Dermis microvascular lymphatic vessel endothelial cell (primary cell): ENCODE measurements at places on chromosomes 6 and 20.
A peak's percentile ranks its signal among the peaks of the same experiment; 100 is the strongest.

DNA sequence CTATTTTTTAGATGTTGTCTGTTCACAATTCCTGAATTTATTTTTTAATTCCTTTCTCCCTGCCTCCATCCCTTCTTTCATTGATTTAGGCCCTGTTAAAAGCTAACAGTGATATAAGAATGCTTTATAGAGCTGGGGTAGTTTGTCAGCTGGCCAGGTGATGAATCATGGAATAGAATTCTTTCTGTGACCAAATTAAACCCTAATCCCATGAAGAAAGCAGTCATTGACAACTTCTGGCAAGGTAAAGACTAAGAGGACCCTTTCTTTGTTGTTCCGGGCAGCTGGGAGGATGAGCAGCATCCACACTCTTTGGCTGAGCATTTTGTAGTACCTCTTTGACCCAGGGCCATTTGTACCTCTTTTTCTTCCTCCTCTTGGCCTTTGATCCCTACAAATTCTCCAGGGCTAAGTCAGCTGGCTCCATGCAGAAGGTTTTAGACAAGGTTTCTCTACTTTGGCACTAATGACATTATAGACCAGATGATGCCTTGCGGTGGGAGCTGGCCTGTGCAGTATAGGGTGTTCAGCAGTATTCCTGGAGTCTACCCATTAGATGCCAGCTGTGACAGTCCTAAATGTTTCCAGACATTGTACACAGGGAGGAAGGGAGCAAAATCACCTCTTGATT is 102.9 kb downstream of the SLX4IP start:
- DNase-seq, result no peak

GRCh38 chr6:113122060-113122459 is 735.1 kb upstream of the MARCKS start:
- DNase-seq, result peak; percentile 67

DNA sequence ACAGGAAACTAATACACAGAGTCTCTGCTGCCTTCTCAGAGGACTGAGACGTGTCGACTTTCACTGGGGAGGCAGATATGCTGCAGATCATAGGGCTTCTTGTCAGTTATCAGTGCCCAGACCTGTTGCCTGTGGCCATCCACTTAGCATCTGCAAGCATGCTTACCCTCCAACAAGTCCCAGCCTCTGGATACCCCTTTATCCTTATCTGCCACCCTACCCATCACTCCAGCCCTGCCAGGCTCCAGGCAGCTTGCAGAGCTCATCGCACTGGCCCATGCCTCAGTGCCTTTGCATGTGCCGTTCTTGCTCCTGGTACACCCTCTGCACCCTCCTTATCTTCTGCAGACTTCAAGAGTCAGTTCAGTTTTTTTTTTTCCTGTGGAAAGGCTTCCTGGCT is 119.2 kb downstream of the TOX2 start:
- DNase-seq, result no peak

DNA sequence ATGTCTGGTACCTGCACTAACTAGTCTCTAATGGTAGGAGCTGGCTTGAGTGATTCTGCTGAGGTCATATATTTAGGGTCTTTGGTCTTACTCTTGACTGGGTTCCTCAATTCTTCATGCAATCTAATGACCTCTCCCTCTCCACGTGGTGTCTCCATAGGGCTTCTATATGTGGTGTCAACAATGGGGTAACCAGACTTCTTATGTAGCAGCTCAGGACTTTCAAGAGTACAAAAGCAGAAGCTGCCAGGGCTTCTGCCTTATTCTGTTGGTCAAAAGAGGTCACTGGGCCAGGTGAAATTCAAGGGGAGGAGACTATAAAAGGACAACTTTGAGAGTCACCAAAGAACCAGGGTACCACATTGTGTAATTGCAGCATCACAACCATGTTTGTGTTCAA is 54.3 kb downstream of the NUS1 start:
- no peak for DNase-seq

- no peak for DNase-seq
These were observed 30.5 kb upstream of the MDFI start for GRCh38 chr6:41607736-41608135.

DNA sequence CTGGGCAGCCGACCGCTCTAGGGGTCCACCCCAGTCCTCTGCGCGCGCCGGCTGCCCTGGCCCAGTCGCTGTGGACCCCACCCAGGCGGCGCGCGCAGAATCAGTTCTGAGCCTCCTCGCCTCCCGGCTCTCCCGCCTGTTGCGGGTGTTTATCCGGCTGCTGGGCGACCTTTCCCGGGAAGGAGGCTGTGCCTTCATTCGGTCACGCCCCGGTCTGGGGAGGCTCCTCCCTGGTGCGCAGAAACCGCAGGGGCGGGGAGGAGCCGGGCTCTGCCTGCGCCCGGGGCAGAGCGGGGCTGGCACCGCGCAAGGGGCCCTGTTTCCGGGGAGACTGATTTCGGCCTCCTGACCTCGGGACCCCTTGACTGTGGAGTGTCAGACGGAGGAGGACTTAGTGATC is 80.8 kb upstream of the EYS start:
- no peak for DNase-seq

- no peak for DNase-seq
These were observed 13.3 kb downstream of the GMPR start for GRCh38 chr6:16251706-16252105.

GRCh38 chr20:48825566-48825920 is 2.3 kb downstream of the PREX1 start:
- DNase-seq, result no peak

DNA sequence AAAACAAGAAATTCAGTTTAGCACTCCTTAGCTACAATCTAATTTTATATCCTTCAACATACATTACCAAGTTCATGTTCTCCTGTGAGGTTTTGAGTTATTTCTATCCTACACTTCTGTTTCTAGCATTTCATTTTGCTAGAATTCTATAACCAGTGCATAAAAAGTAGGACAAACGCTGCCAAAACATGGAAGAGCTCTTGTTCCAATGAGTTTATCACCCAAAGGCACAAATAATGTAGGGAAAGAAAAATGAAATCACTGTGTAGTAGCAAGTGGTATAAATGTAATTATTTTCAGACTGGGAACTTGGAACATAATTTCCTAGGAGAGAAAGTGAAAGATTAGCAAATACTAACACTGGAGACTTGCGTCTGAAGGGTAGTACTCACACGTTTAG is 413.3 kb upstream of the NRSN1 start:
- no peak for DNase-seq

DNA sequence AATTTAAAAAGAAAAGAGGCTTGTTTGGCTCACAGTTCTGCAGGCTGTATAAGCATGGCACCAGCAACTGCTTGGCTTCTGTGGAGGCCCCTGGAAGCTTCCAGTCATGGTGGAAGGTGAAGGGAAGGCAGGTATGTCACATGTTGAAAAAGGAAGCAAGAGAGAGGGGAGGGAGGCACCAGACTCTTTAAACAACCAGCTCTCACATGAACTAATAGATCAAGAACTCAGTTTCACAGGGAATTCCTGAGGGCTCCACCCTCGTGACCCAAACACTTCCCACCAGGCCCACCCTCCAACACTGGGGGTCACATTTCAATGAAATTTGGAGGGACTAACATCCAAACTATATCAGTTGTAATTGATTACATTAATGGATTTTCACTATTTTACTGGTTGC is 127.9 kb upstream of the MLIP start:
- DNase-seq, result no peak

DNA sequence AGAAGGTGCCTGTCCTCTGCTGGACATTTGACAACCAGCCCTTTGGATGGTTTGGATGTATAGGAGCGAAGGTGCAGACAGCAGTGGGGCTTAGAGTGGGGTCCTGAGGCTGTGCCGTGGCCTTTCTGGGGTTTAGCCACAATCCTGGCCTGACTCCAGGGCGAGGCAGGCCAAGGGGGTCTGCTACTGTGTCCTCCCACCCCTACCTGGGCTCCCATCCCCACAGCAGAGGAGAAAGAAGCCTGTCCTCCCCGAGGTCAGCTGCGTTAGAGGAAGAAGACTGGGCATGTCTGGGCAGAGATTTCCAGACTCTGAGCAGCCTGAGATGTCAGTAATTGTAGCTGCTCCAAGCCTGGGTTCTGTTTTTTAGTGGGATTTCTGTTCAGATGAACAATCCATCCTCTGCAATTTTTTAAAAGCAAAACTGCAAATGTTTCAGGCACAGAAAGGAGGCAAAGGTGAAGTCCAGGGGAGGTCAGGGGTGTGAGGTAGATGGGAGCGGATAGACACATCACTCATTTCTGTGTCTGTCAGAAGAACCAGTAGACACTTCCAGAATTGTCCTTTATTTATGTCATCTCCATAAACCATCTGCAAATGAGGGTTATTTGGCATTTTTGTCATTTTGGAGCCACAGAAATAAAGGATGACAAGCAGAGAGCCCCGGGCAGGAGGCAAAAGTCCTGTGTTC is 1.3 kb upstream of the CDKN1A start:
- DNase-seq, result no peak

DNA sequence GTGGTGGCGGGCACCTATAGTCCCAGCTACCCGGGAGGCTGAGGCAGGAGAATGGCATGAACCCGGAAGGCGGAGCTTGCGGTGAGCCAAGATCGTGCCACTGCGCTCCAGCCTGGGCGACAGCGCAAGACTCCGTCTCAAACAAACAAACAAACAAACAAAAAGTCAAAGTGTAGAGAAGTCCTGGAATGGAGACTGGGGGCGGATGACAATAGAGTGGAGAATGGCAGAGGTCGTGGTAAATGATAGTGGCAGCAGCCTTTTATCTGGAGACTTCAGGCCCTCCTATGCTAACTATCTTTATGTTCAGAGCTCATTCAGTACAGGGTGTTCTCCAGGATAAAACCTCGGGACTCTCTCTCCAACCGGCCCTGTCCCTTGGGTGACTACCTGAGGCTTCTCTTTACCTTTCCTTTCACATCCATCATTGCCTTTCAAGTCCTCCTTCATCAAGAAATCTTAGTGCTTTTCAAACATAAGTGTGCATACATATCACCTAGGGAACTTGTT is 1.4 kb upstream of the FKBPL start:
- DNase-seq, result no peak

DNA sequence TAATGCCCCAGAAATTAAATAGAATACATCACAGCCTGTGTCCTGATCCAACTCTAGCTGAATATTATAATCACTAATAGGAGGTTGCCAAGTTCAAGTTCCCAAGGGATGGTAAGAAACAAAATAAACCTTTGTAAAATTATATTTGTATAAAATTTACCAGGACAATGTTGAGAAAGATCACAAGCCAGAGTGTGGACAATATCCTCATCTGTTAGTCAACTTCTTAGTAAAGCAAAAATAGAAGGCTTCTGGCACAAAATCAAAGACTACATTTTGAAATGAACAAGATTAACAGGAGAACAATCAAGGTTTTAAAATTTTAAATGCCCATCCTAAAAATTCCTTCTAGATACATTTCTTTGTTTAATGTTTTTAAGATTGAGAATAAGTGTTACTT is 290.4 kb upstream of the HSF2 start:
- DNase-seq, result no peak

DNA sequence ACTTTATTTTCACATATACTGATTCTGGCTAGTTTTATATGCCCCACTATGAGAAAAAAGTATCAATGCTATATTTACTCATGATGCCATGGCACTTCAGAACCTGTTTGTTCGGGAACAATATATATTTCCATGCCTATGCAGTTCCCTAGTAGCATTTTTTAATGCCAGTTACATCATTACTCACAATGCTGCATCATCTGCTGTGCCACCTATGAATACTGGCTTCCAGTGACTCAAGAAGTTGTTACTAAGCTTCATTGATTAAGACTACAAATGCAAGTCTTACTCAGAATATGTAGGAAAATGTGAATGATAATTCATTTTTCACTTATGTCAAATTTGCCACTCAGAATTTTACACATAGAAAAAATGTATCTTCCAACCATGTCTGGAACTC is 97.9 kb downstream of the MAFB start:
- no peak for DNase-seq

DNA sequence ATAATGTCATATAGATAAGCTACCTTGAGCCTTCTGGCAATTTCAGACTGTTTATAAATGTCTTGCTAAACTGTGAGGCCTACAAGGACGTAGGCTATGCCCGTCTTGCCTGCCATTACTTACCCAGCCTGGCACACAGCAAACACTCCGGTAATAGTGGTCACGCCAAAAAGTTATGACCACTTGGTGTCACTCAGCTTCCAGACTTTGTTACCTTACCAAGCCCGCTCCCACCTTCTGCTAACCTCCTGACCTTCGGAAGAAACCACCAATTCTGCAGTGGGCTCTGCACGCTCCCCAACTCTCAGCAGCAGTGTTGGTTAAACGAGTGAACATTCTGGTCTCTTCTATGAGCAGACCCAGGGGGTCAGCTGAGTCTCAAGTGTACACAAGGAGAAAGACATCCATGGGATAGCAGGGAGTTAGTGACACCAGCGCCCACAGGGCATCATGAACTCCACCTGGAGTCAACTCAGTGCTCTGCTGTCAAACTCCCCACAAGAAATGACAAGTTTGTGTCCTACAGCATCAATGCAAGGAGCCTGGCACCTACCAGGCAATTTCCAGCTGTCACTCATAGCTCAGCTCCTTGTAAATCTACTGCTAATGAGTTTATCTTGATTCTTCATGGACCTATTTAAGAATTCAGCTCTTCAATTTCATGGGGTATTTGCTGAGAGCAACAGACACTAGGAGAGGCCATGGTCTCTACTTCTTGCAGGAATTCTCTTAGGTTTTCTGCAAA is 119.9 kb downstream of the TTLL2 start:
- no peak for DNase-seq

DNA sequence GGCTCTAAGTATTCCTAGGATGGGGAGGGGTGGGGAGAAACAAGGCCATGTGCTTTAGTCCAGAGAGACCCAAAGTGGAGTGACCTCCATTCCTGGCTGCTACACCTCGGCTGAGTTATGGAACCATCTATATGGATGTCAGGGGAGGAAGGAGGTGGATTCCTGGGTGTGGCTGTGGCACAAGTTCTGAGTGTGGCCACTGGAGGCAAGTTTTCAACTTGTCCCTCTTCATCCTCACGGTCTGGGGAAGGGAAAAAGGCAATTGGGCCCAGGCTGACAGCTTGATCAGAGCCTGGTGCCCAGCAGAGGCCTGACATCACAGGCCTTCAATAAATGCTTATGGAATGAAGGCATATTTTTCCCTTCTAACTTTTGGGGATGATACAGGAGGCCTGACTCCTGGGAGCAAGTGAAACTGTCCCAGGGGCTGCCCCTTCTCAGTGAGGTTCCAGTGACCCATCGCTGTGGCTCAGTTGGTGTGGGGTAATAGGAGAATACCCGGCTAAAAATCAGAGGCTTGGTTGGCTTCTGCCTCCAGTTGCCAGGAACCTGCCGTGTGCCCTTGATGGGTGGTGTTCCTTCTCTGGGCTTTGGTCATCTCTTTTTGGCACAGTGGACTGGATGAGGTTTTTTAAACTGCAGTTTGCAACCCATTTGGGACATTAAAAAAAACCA is 1.8 kb upstream of the ITPR3 start:
- DNase-seq, result no peak

DNA sequence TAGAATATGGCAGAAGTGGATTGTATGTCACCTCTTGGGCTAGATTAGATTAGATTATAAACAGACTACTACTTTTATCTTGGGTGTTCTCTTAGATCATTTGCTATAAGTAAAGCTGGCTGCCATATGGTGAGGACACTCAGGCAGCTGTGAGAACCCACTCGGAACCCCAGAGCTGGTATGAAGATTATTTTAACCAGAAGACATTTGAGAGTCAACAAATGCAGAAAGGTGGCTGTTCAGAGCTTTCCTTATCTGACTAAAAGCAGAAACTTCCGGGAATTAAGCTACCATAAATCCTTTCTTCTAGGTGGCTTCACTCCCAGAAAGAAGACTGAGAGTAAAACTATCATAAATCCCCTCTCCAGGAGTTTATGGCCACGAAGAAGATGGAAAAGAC is 91.9 kb downstream of the RNGTT start:
- no peak for DNase-seq

- no peak for DNase-seq
These were observed 878.7 kb upstream of the MAN1A1 start for GRCh38 chr6:120228297-120228696.

- DNase-seq, result peak; percentile 9
These were observed 80.3 kb upstream of the HTR1E start for GRCh38 chr6:86856937-86857563.
